ENCODE measurements at places on chromosomes 11 and 22.

GRCh38 chr11:34275486-34275885 lies 82.3 kb downstream of the ABTB2 start:
- no peak for DNase-seq

GRCh38 chr11:13289081-13289480 lies 11.5 kb downstream of the BMAL1 start:
- DNase-seq, result no peak

GRCh38 chr11:9277176-9277575 lies 12.0 kb upstream of the DENND5A start:
- no peak for DNase-seq

- no peak for DNase-seq
Observed at GRCh38 chr11:62103986-62104385, 19.8 kb upstream of the INCENP start.

- no peak for DNase-seq
Observed at GRCh38 chr11:88173956-88174355, 1.3 kb downstream of the RAB38 start.

- DNase-seq, result peak; percentile 36
Observed at GRCh38 chr22:27719535-27720227, 81.9 kb downstream of the MN1 start.
